ENCODE measurements at places on chromosomes 11 and 22.

- DNase-seq, result no peak
Observed at GRCh38 chr11:9839550-9839949, 175.7 kb downstream of the SWAP70 start.

GRCh38 chr22:17913801-17914347 is 110.5 kb downstream of the MICAL3 start:
- DNase-seq, result no peak

- DNase-seq, result no peak
Observed at GRCh38 chr11:72744474-72744873, 7.7 kb downstream of the ARAP1 start.

- no peak for DNase-seq
Observed at GRCh38 chr22:49042877-49043859, 784.5 kb downstream of the BRD1 start.

GRCh38 chr11:118240999-118241763 is 11.0 kb downstream of the MPZL3 start:
- peak; percentile 63 for DNase-seq

DNA sequence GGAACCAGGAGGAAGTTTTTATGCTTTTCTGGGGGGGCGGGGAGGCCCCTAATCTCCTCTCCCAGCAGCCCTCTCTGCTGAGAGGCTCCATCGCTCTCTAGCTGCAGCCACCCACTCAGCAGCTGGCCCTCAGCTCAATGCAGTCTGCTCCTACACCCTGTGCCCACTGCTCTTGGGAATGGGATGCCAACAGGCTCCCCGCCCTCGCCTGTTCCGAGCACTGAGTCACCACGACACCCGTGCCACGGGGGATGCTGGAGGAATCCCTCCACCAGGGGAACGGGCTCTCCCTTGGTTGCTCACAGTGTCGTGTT is 23.5 kb upstream of the SUSD2 start:
- no peak for DNase-seq

DNA sequence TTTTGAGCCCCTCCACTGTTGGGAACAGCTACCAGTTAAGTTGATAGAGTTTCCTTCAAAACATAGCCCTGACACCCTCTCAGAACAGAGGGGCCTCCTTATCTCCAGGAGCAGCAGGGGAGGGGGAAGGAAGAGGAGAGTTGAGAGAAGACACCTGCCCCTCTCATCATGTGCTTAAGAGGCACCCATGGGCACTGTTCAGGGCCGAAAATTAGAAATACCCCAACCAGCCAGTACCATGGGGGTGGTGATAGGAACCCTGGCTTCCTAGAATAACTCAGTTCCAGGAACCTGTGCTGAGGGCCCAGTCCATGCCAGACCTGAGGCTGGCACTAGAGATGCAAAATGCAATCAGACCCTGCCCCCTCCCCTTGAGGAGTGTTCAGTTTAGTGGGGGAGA is 9.3 kb upstream of the GDPD5 start:
- no peak for DNase-seq

- no peak for DNase-seq
Observed at GRCh38 chr22:49294656-49295464, 532.8 kb downstream of the BRD1 start.

DNA sequence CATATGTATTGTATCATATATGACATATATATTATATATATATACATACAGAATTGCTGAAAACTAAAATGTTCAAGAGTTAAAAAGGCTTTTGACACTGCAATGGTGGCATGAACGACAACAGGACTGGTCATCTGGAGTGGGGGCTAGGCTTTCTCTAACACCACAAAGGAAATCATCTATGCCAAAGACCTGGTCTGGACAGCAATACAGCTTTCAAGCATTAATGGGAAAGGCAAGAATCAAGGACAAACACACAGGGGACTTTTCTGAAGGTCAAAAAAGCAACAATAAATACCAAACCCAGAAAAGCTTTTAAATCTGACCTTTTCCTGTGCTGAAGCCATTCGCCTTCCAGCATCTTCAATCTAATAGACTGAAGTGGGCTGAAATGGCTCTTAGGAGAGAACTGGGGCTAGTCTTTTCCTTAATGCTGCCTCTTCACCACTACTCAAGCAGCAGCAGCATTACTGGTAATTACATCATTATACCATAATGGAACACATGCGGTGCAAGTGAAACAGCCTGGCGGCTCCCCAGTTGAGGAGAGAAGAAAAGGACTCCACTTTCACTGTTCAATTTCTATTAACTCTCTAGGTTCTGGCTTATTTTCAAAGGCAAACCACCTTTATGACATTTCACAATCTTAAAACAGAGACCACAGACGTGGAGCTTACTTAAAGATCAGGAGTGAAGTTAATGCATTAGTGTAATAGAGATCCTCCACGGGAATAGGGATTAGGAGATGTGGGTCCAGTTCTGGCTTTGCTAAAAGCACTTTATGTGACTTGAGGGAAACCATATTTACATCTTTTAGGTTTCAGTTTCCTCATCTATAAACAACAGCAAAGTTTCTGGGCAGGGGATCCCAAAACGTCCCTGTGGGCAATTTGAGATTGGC is 63.0 kb downstream of the GAB2 start:
- DNase-seq, result no peak

GRCh38 chr22:38540701-38541100 is 29.3 kb downstream of the DMC1 start:
- DNase-seq, result no peak

DNA sequence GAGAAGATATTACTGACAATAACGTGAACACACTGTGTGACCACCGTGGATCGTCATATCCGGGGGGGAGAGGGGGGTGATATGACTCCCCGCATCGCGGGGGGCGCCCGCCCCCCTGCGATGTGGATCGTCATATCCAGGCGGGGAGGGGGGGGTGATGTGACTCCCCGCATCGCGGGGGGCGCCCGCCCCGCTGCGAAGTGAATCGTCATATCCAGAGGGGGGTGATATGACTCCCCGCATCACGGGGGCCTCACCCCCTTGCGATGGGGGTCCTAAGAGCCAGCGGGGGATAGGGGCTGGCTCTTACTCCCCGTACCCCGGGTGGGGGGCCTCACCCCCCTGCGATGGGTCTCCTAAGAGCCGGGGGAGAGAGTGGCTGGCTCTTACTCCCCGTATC is 19.9 kb downstream of the UNC93B1 start:
- no peak for DNase-seq

DNA sequence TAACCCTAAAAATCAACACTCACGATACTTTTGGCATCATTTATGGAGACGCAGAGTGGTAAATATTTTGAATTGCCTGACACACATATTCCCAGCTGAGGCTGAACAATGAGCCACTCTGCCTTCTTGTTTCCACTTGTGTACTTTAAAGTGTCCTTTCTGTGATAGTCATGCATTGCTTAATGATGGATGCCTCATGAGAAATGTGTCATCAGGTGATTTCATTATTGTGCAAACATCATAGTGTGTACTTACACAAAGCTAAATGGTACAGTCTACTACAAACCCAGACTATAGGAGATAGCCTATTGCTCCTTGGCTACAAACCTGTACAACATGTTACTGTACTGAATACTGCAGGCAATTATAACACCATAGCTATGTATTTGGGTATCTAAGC is 44.2 kb downstream of the MRE11 start:
- no peak for DNase-seq

GRCh38 chr22:48423481-48423911 is 1404.2 kb downstream of the BRD1 start:
- no peak for DNase-seq

GRCh38 chr11:7204778-7205177 is 46.9 kb upstream of the SYT9 start:
- no peak for DNase-seq

DNA sequence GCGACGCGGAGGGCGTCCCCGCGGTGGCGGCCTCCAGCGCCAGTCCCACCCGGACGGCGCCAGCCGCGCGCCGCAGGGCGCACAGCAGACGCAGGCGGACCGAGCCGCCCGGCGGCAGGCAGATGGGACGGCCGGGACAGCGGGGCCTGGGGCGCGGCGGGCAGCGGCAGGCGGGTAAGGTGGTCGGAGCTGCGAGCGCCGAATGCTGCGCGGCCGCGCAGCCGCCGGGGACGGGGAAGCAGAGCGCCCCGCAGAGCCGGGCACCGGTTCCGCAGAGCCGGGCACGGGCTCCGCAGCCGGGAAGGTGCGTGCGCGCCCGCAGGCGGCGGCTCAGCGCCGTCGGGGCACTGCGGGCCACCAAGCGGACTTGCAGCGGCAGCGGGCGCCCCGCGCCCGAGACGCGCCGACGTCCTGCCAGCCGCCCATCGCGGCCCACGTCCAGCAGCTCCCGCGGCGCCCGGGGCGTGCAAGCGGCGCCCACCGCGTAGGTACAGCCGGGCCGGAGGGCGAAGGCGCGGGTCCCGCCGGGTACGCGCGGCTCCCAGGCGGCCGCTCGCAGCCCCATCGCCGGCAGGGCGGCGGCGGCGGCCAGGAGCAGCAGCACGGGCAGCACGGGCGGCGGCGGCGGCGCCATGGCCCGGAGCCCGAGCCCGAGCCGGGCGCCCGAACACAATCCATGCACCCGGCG is 739 bp downstream of the CELSR1 start:
- DNase-seq, result no peak

DNA sequence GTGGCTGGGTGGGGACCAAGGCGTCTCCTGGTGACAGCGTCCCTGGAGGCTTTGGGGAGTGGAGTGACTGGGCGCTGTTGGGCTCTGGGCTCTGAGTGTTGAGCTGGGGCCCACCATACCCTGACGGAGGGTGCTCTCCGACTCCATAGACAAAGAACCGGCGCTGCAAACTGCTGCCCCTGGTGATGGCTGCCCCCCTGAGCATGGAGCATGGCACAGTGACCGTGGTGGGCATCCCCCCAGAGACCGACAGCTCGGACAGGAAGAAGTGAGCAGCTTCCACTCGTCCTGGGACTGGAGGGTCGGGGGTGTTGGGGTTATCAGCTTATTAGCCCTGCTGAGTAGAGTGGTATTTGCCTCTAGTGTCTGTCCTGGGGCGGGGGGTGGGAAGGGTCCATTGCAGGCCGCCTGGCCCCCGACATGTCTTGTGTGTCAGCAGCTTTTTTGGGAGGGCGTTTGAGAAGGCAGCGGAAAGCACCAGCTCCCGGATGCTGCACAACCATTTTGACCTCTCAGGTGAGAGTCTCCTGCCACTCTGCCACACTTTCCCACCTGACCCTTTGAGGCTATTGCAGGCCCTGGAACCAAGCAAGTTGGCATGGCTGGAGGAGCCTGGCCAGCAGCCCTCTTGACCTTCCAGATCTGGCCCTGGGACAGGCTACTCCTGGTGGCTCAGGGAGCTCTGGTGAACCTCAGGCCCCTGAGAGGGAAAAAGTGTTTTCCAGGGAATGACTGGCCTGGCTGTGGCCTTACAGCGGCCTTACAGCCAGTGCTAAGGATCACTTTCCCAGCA is 7.6 kb downstream of the CLDN5 start:
- no peak for DNase-seq

DNA sequence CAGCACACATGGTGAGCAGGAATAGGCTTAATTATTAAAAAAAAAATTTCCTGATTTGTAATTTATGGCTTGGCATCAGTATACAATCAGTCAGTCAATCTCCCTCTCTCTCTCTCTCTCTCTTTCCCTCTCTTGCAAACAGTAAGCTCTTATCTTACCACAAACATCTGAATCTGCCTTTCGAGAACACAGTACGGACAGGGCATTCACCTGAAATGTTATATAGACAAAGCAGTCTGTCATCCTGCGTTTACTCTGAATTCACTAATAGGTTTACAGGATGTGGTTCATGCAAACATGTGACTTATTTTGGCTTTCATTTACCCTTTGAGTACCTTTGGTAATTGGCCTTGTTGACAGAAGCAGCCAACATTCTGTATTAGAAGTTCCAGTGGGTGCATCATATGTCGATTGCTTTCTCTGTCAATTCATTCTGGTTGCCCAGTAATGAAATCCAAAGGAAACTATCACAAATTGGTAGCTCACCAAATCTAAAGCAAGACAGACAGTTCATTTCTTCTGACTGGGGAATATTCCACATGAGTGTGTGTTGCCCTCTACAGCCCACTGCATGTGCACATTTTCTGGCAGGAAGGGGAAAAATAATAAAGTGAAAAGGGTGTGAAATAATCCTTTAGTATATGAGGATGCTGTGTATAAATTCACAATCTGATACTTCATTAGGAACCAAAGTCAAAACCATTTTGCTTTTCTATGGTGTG is 1058.2 kb downstream of the LRRC4C start:
- no peak for DNase-seq

GRCh38 chr11:66856496-66857233 is at the start of gene LRFN4:
TSS of gene LRFN4 (plus strand) at chr11:66857064. CDS start at chr11:66857745, 681 bp downstream.
- DNase-seq, result no peak

DNA sequence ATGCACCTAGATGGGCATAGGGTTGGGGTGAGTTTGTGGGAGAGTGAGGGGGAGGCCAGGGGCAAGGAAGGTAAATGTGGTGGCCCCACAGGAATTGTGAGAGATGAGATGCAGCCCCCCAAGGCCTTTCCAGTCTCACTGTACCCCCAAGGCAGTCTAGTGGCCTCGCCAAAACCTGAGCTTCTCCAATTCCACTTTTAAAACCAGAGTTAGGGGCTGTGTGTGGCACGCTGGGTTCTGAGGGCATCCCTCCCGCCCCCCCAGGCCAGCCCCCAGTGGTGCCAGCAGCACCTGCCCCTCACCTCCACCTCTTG is 40.4 kb downstream of the KCNC1 start:
- no peak for DNase-seq

- no peak for DNase-seq
Observed at GRCh38 chr11:115428306-115428705, 75.9 kb downstream of the CADM1 start.

DNA sequence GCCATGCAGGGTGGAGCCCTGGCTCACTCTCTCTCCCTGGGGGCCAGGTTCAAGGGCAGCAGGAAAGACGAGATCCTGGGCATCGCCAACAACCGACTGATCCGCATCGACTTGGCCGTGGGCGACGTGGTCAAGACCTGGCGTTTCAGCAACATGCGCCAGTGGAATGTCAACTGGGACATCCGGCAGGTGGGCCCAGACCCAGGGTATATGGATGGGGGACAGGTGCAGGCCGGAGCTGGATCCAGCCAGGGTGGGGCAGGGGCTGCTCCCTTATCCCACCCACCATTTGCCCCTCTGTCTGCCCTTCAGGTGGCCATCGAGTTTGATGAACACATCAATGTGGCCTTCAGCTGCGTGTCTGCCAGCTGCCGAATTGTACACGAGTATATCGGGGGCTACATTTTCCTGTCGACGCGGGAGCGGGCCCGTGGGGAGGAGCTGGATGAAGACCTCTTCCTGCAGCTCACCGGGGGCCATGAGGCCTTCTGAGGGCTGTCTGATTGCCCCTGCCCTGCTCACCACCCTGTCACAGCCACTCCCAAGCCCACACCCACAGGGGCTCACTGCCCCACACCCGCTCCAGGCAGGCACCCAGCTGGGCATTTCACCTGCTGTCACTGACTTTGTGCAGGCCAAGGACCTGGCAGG is 2.9 kb downstream of the TRPT1 start:
- no peak for DNase-seq

DNA sequence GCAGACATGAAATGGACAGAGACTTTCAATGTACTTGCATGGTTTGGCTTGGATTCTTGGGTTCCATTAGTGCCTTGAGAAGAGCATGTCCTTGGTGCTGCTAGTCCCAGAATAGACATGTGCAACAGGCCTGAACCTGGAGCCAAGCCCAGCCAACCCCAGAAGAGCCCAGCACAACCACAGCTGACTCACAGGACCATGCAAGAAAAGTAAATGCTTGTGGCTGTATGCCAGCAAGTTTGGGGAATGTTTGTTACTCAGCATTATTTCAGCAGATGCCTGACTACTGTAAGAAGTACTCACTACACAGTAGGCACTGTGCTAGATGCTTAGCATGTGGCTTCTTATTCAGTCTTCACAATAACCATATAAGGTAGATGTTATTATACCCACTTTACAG is 39.2 kb upstream of the HMGXB4 start:
- DNase-seq, result no peak

GRCh38 chr11:2302896-2303626 is 1.2 kb downstream of the TSPAN32 start:
- DNase-seq, result no peak

- no peak for DNase-seq
Observed at GRCh38 chr11:92611157-92611556, 358.3 kb upstream of the MTNR1B start.

Measured in CD4-positive, alpha-beta T cell treated with Interferon alpha-2 for 1 hour (primary cell).